ENCODE measurements at places on chromosomes 4 and X.

DNA sequence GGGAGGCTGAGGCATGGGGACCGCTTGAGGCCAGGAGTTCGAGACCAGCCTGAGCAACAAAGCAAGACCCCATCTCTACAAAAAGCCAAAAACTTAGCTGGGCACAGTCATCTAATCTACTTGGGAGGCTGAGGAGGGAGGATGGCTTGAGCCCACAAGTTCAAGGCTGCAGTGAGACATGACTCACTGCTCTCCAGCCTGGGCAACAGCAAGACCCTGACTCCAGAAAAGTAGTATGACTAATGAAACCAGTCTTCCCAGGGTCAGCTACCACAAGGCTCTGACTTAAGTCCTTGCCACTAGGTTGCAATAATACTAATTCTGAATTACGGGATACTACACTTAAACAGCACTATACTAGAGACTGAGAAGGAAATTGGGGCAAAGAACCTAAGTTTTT is 33.1 kb downstream of the ERVMER34-1 start:
- no peak for DNase-seq

GRCh38 chrX:1167466-1167865 is 45.0 kb downstream of the CRLF2 start:
- no peak for DNase-seq

DNA sequence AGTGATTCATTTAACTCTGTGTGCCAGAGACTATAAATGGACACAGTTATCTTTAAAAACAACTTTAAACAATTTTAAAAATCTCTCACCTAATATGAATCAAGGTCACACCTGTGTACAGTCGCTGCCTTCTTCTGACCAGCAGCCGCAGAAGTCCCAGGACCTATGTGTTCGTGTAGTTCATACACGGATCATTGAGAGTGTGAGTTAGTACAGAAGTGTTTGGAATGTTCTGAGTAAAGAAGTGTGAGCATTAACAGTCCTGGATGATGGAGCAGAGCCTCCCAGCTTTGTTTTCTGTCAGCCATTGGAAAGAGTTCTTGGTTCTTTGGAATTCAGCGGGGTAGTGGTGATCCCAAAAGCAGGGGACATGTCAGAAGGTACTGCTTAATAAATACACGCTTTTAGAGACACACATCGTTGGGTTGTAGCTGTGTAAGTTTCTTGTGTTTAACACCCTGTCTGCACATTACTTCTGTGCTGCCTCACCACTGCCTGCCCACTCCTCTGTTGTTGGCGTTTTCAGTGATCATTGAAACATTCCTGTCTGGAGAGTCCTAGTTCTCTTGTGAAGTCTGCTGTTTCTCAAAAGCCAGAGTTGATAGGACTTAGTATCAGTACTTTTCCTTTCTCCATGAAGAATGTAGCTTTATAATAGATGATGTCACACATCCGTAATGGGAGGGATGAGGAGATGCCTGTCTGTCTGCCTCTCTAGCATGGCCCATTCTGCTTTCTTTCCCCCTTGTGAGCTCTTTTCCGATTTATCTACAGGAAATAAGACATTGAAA is 90.6 kb downstream of the PTTG2 start:
- DNase-seq = no peak

GRCh38 chr4:157265281-157265680 is 44.8 kb downstream of the GRIA2 start:
- DNase-seq = no peak

DNA sequence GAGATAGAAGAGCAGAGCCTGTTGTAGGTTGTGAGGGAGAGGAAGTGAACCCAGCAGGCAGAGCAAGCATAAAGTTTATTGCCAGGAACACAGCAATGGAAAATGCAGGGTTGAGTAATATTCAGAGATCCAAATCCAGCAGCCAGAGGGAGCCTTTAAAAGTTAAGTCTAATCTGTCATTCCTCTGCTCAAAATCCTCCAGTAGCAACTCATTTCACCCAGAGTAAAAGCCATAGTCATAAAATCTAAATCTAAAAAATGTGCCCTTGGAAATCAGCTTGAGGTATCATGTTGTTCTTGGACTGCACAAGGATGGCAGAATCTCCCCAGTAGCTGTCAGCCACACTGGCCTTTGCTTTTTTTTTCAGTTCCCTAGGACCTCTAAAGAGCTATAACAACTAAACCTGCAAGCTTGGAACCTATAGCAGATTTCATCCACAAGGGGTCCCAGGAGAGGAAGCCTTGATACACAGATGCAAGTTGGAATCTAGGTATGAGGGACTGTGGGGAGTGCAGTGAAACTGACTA is 62.9 kb upstream of the FRAS1 start:
- no peak for DNase-seq

- no peak for DNase-seq
Measured at GRCh38 chr4:48710446-48711209, 69.5 kb downstream of the FRYL start.

DNA sequence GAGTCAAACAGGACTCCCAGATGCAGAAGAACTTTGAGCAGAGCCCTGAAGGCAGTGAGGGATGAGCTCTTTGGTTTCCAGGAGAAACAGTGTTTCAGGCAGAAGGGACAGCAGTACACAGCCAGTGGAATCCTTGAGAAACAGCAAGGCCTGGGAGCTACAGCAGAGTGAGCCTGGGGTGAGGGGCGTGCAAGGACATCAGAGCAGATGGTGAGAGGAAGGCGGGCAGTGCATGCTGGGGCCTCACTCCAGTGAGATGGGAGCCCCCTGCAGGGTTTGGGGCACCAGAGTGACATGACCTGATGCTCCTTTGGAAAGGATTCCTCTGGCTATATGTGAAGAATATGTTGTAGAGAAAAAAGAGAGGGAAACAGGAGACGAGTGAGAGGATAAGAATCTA is 98.1 kb upstream of the EGFL6 start:
- no peak for DNase-seq

DNA sequence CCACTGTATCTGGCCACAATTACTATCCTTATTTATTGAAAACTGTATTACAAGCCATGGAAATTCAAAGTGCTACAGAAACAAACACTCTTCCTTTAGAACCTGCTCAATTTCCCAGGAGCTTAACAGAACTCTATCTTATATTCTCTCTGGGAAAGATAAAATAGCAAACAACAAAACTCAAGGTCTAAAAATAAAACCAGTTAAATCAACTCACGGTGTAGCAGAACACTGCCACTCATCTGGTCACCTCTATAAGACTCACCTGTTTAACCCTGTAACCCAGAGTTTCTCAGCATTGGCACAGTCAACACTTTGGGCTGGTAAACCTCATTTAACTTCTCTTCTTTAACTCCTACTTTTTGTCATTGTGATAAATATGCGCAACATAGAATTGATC is 348.9 kb downstream of the DCHS2 start:
- DNase-seq = no peak

DNA sequence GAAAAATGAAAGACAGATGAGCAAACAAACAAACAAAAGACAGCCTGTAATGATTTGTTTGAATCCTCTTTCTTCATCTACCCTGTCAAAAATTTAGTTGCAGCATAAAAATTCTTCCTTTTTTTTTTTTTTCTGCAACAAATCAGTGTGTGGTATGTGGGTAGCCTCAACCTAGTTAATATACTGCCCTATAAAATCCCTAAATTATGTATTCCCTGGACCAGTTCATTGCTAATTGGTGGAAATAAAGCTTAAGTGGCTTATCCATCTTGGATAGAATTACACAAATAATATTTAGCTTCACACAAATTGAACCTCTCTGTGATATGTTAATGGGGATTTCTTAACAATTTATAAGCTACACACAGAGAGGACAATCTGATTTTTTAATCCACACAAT is 208.4 kb downstream of the NDST4 start:
- no peak for DNase-seq

DNA sequence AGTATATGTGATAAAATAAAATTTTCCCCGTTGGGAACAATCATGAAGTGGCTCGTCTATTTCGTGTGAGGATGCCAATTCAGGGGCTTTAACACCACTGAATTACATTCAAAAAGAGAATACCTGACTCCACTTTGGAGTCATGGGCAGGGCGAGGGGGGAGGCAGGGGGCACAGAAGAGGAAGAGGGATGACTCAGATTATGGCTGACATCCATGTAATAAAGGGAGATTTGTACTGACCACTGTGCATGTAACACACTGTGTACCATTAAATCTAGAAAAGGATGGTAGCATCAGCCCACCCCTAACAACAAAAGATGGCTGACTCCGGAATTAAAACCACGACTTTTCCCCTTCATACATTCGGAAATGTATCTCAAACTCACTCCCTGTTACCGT is 1.3 kb downstream of the SLC9A7 start:
- DNase-seq = no peak

- no peak for DNase-seq
Measured at GRCh38 chr4:124762956-124763355, 50.4 kb upstream of the ANKRD50 start.

GRCh38 chr4:54780149-54780495 is 122.4 kb downstream of the KIT start:
- no peak for DNase-seq

DNA sequence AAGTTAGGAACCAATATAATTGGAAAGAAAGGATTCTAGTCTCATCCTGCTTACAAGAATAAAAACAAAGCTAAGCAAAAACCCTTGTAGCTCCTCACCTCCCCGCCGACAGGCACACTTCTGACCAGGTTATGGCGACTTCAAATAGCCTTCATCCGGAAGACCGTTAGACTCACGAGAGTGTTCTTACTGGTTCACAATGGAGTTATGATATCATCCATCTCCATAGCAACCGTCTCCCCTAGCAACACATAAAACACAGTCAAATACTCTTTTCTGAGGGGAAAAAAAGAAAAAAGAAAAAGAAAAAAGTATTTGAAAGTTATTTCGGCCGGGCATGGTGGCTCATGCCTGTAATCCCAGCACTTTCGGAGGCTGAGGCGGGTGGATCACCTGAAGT is at the start of gene IL13RA2:
TSS of gene IL13RA2 (minus strand) at position 162 of the 400 bp plus-strand sequence. CDS start 347 bp downstream, outside the sequence.
- no peak for DNase-seq

DNA sequence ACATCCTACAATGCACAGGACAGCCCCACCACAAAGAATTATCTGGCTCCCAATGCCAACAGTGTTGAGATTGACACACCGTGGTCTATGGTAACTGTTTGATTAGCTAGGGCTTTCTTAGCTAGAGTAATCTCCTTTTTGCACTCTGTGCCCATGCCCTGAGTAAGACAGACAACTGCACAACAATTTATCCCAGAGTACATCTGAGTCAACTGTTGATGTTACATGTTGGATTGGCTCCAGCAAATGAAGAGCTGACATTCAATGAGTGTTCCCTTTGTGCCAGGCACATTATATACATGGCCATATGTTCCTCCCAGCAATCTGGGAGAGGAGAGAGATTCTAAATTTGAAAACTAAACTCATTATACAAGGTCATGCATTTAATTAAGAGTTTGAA is 3.9 kb upstream of the FAM9C start:
- DNase-seq = no peak

- DNase-seq = no peak
Measured at GRCh38 chrX:103538728-103539127, 19.4 kb upstream of the RAB40A start.

DNA sequence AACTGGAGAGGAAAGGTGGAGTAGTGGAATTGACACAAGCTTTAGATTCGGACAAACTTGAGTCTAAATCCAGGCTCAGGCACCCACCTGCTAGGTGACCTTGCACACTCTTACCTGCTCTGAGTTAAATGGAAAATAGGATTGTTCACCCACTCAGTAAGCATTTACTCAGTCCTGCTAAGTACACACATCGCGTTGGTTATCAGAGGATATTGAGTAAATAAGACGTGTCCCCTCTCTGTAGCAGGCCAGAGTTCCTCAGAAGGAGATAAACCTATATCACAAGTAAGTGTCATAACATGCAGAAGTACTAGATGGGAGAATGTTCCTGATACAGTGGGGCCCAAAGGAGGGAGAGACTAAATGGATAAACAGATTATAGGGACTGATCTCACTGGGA is 117.7 kb downstream of the SMIM20 start:
- DNase-seq = no peak

GRCh38 chr4:40453912-40454311 is 118.8 kb downstream of the CHRNA9 start:
- DNase-seq = no peak

DNA sequence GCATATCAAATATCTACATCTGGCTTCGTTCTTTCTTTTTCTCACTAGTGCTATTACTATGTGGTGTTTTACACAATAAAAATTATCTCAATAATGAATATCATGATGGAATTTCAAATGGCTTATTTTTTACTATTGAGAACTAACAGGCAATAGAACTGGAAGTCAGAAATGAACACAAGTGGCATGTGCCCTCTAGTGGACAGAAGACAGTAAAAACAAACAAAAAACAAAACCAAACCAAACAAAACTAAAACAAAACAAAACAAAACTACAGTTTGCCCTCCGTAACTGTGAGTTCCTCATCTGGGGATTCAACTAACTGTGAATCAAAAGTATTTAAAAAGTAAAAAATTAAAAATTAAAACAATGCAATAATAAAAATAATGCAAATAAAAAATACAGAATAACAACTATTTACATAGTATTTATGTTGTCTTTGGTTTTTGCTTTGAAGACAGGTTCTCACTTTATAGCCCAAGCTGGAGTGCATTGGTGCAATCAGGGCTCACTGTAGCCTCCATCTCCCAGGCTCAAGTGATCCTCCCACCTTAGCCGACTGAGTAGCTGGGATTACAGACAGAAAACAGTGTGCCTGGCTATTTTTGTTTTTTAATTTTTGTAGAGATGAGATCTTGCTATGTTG is 195.6 kb upstream of the TACR3 start:
- no peak for DNase-seq

GRCh38 chr4:139988863-139989765 is 164.9 kb downstream of the MAML3 start:
- no peak for DNase-seq

- no peak for DNase-seq
Measured at GRCh38 chr4:184574861-184575260, 74.4 kb downstream of the CASP3 start.

DNA sequence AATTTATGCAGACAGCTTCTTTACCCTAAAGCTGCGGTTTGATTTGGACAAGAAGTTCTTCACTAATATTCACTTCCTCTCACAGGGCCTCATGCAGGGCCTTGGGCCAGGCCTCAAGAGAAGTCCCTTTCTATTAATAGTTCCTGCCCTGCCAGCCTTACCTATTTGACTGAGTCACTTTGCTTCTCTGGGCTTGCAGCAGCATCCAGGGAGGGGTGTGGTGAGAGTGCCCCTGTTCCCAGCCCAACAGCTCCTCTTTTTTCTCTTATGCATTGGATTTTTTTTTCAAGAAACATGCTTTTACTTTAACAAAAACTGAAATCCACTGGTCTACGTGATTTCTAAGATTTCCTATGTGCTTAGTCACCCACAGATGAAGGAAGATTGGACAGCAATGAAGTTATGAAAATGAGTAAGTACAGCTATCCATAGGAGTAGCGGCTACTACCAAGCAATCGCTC is 26.7 kb downstream of the FAM156B start:
- no peak for DNase-seq

GRCh38 chrX:16822723-16823122 is 36.5 kb downstream of the TXLNG start:
- no peak for DNase-seq

DNA sequence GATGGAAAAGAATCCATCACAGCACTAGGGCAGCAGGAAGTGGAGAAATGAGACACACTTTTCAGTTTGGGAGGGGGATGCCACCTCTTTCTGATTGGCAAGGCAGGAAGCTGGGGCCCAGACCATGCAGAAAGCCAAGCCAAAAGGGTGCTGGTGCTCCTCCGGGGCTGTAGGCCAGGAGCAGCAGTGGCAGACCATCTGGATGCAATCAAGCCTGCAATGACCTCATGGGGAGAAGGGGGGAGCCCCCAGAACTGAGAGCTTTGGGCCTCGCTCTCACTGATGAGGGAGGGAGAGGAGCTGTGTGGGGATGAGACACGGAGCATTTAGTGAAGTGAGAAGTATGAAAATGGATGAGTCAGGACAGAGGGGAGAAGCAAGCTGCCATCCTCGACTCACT is 141.3 kb upstream of the NALF2 start:
- no peak for DNase-seq

GRCh38 chr4:7518871-7519637 is 84.3 kb upstream of the PSAPL1 start:
- DNase-seq = no peak

Measured in activated naive CD4-positive, alpha-beta T cell treated with anti-CD3 and anti-CD28 coated beads, Interleukin-2, amount 10 ng/mL, durations not matched to agents 7 days and 5 days (primary cell).